ENCODE measurements at places on chromosomes 5 and 9. TPM values are rescaled to one million over a fixed set of nuclear protein-coding genes. Genes with fewer than 3 reads are reported as not detected.

DNA sequence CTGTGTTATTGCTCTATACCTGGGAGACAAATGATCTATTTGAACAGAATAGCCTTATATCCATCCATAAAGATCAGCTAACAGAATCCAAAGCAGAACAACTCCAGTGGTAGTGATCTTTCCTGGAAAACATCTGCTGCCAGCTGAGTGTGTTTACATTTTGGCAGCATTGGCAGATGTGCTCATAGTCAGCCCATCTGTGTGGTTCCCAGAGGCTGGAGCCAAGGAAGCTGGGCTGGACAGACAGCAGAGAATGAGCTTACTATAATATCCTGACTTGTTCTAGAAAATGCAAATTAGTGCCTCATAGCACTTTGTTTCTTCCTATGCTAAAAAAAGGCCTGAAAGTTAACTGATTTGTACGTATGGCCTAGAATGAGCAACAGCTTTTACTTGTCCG, 99.7 kb downstream of the ST8SIA4 start:
- no peak for DNase-seq

- no peak for DNase-seq
Measured at GRCh38 chr5:141795421-141795820, 82.8 kb downstream of the PCDH1 start.

GRCh38 chr5:23864786-23865185, 357.4 kb downstream of the PRDM9 start:
- no peak for DNase-seq

The ALDH7A1 gene
- 128 TPM for total RNA-seq

GRCh38 chr9:95406121-95406520, 88.6 kb upstream of the FANCC start:
- no peak for DNase-seq

The C5orf58 gene
- not detected for total RNA-seq

- DNase-seq = no peak
Measured at GRCh38 chr5:40914835-40915234, 5.5 kb downstream of the C7 start.

GRCh38 chr9:18639911-18640310, 166.0 kb downstream of the ADAMTSL1 start:
- DNase-seq = no peak

The BAAT gene
- 459 TPM for total RNA-seq

DNA sequence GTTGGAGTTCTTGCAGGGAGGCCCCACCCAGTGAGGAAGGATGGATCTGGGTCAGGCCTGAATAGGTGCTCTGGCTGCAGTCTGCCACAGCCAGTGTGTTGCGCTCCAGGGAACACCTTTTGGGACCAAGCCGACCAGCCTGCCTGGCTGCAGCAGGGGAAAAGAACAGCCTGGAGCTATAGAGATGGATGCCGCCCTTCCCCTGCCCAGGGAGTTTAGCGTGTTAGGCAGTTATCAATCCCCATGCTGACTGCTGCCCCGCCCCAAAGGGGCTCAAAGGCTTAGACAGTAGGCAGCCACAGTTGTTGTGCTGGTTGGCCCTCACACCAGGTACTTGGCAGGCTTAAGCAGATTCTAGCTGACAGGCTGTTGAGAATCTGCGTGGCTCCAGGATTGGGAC, 153.4 kb upstream of the ADAMTS19 start:
- DNase-seq = no peak

The TAF11L14 gene
- total RNA-seq = not detected

DNA sequence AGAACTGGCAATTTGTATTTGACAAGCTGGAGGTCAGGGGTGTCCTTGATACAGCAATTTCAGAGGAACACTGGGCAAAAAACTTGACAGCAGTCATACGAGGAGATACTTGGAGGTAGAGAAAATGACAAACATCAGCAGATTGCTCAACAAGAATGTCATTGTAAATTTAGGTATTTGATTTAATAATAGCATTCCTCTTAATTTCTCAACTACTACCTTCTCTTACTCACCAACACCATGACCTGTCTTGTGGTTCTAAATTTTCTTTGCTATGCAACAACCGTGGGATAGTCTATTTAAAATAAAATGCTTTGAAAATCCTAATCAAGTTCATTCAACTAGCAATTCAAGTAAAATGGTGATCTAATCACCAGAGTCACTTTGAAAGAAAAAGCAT, 128.4 kb downstream of the DNAH5 start:
- DNase-seq = no peak
